ENCODE measurements at places on chromosomes 4 and X.

- DNase-seq: no peak
These were observed 318.7 kb downstream of the CAMK2D start for GRCh38 chr4:113442826-113443225.

DNA sequence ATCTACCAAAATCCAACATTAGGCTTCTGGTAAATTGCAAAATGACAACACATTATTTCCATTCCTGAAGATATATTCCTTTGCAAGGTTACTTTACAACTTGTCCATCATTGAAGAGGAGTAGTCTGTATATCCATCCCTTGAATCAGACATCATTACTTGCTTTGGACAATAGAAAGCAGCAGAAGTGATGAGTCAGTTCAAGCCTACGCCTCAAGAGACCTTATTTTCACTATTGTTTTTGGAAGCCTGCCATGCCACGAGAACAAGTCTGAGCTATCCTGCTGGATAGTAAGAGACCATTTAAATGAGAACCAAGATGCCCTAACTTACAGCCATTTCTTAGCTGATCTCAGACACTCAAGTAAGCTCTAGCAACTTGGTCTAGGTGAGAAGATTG, 246.0 kb upstream of the HHIP start:
- DNase-seq: peak; percentile 75

DNA sequence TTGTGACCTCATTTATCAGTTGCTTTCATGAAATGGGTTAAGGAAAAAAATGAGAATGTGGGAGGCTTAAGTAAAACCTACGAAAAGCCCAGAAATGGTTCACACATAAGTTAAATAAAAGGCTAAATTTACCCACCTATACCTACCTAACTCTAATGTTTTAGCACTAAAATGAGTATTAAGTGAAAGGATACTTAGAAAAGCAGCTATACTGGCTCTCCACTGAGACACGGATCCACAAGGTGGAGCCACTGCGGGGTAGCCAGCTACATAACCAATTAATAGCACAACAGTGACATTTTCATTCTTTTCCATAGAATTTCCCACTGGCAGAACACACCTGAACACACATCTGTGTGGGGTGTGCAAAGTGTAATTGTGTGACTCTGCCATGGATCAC, 101.9 kb downstream of the MAML3 start:
- no peak for DNase-seq

DNA sequence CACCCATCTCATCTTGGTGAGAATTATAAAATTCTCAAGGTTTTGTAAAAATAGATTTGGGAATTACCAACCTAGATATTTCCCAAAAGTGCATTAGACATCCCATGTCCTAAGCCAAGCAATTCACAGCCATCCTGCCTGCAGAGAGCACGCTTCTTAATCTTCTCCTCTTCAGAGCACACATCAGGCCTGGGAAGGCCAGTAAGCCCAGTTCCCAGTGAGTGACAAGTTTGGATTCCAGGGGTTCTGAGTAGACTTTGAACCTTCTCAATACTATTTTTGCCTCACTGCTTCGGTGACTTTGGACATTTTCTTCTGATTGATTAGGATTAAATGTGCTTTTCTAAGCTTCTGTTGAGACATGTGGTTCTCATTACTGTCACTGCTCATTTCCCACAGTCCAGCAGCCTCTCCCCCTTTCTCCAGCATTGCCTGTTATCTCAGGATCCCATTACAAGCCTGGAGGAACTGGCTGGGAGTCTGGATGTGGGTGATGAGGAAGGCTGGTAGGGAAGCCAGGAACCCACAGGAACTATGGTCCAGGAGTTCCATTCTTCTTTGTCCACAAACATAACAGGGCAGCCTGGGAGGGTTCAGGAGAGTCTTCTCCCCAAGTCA, 56.4 kb upstream of the TMEM150C start:
- DNase-seq: no peak

- no peak for DNase-seq
These were observed 21.5 kb downstream of the PKD2 start for GRCh38 chr4:88028946-88029345.

DNA sequence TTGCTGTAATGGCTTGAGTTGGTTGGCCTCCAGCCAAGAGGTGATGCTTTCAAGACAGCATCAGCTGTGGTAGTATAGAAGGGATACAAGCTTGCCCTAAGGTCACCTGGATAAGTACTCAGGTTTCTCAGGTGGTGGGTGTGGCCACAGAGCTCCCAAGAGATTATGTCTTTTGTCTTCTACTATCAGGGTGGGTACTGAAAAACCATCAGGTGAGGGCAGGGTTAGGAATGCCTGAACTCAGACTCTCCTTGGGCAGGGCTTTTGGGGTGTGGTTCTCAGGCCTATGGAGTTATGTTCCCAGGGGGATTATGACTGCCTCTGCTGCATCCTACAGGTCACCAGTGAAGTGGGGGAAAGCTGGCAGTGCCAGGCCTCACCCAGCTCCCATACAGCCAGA, 654.6 kb upstream of the GALNT7 start:
- DNase-seq: no peak
